ENCODE measurements at places on chromosomes 12 and 14.

DNA sequence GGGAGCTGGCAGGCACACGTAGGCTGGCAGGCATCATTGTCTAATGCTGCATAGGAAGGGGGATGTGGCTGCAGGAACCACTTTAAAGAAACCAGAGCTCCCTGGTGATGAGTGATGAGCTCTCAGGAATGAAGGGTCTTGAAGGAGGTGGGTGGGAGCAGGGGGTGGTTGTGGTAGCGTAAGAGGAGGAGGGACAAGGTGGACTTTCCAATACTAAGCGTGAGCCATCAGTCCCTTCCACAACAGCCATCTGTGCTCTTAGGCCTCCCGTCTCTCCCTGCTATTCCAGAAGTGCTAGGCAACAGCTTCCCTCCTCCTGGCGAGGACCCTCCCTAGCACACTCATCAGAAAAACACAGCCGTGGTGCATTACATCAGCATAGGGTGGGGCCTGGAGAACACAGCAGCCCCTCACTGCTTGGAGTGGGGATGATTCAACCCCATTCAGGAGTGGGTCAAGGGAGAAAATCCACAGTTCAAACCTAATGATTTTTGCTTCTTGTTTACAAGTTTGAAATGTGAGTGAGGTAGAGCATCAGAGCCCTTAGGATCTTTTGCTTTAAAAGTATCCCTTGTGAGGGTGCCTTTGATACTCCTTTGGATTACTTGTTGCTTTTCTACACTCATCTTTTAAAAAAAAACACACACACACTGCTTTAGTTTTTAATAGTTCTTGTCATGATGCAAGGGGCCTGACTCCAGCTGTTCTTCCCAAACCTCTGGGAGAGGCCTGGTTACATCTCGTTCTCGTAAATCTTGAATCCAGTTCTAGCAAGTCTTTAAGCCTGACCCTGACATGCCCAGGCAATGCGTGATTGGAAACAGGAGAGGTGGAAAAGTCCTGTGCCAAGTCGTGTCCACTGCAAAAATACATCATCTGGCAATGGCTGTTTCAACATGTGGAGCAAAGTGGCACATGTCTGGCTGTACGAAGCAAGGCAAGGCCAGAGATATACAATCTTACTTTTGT is 356.4 kb upstream of the DDHD1 start:
- no peak for DNase-seq

DNA sequence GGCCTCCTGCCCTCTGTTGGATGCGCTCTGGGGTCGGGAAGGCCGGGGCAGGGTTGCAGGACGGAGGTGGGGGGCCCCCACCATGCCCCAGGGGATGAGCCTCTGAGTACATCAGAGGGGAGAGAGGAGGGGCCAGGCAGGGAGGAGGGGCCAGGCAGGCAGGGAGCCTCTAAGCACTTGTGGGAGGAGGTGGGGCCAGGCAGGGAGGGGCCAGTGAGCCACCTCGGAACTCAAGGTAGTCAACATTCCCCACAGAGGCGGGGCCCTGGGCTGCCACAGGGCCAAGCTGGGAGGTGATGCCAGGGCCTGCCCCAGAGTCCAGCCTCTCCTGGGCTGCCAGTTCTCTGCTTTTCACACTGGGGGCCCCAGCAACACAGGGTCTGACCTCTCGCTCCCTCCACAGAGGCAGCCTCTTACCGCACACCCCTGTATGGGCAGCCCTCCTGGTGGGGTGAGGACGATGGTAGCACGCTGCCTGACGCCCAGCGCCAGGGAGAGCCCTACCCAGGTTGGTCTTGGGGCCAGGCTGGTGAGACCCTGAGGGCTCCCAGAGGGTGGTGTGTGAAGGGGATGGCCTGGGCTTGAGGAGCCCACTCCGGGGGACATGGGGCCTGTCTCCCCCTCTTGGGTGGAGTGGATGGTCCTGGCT is 17.4 kb downstream of the CEP170B start:
- DNase-seq = no peak

- DNase-seq = no peak
These were observed 115.5 kb upstream of the PARP11 start for GRCh38 chr12:3988519-3989217.

- DNase-seq = no peak
These were observed 111.8 kb downstream of the SLC25A47 start for GRCh38 chr14:100434911-100435438.

Measured in activated CD4-positive, alpha-beta T cell treated with anti-CD3 and anti-CD28 coated beads, Interleukin-2, amount 50 U/mL, for 4 hours (primary cell).